ENCODE measurements at places on chromosomes 7 and 10.

GRCh38 chr7:109126404-109127050, 556.9 kb downstream of the DNAJB9 start:
- no peak for DNase-seq

DNA sequence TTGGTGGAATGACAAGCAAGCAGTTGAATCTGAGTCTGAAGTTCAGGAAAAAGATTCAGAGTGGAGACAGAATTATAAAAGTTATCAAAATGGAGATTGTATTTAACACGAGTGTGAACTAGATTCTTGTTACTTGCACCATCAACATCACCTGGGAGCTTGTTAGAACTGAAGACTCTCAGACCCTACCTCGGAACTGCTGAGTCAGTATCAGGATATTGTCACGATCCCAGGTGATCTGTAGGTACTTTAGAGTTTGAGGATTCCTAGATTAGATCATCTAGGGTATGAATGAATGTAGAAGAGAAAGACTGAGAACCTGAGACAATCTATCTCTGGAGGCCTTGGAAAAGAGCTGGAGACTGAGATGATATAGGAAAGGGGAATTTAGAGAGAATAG, 194.1 kb downstream of the CTTNBP2 start:
- no peak for DNase-seq

DNA sequence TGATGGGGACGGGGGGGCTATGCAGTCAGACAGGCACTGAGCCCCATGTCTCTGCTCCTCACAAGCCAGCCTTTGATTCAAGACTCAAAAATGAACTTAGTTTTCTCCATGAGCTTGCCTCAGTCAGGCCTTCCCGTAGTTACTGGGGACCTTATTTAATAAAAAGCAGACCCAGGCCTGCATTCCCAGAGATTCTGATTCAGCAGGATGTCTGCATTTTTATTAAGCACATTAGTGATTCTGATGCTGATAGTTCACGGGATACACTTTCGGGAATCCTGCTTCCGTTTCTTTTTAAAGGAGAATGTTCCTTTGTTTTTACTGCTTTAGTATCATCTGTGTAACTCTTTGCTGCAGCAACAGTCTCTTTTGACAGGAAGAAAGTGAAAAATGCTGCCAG, 28.3 kb upstream of the PLPP4 start:
- DNase-seq: no peak

DNA sequence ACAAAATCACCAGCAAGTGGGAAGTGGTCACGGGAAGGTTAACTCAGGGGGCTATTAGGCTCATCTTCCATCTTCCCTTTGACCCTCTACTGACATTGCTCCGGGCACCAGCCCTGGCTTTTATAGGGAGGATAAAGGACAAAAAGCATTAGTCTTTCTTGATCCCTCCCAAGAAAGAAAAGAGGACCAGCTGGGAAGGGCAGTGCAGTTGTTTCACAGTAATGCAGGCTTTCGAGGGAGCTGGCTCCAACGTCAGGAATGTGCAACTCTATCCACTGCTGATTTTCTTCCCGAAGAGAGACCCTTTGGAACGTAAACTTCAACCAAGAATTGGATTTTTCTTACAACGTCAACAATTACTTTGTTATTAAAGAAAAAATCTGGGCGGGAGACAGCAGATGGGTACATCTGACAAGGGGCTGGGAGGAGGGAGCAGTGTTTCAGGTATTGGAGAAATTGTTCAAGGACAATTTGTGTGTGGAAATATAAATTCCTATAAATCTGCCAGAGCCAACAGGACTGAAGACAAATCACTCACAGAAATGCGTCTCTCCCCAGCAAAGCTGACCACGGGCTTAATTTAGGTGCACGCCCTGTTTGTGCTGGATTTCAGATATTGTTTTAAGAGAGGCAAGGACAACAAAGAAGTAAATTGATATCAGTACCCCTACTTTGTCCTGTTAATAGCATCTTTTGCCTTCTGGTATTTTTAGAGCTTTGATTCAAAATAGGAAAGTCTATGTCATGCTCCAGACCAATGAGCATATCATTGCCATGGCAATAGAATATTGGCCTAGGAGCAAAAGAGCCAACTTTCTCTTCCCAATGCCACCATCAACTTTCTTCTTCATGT, 23.4 kb upstream of the ARID5B start:
- no peak for DNase-seq

- no peak for DNase-seq
Observed at GRCh38 chr7:104790440-104790839, 223.6 kb upstream of the KMT2E start.

GRCh38 chr7:70598976-70599375, 533.0 kb upstream of the GALNT17 start:
- DNase-seq: no peak

- no peak for DNase-seq
Observed at GRCh38 chr10:13046851-13047528, 45.5 kb upstream of the CCDC3 start.

- DNase-seq: no peak
Observed at GRCh38 chr7:22350466-22351328, 6.3 kb downstream of the RAPGEF5 start.

- no peak for DNase-seq
Observed at GRCh38 chr7:38211940-38212339, 33.9 kb downstream of the STARD3NL start.

- no peak for DNase-seq
Observed at GRCh38 chr10:88437411-88437810, 145.7 kb downstream of the RNLS start.

- no peak for DNase-seq
Observed at GRCh38 chr7:48454750-48455192, 283.5 kb downstream of the ABCA13 start.

DNA sequence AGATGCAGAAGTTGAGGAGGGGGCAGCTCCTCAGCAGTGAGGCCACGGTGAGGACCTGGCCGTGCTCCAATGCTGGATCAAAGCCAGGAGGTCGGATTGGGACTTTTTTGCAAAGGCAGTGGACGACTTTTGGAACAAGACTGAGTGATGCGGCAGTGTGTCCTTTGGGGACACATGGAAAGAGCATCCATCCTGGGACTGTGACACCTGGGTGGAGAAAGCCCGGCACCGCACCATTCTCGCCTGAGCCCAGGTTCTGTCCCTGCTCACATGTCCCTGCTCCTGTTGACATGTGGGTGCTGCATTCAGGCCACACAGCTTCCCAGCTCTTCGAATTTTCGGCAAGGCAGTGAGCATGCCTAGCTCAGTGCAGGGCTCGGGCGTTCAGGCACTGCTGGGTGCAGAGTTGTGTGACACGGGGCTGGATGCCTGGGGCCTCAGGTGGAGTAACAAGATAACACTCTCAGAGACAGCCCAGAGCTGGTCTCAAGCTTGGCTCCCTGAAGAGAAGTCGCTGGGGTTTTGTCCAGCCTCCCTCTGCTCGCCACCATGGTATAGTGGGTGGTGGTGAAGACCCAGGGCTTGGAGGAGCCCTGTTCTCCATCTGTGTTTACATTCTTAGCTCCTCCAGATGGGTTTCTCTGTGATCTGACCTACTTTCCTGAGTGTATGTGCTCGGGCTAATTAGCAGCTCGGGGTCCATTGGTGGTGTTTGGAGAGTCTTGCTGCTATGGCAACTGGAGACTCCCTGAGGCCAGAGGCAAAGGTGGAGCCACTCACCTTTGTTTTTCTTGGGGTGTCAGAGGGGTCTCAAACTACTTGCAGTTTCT, 111.7 kb upstream of the BTBD16 start:
- no peak for DNase-seq

DNA sequence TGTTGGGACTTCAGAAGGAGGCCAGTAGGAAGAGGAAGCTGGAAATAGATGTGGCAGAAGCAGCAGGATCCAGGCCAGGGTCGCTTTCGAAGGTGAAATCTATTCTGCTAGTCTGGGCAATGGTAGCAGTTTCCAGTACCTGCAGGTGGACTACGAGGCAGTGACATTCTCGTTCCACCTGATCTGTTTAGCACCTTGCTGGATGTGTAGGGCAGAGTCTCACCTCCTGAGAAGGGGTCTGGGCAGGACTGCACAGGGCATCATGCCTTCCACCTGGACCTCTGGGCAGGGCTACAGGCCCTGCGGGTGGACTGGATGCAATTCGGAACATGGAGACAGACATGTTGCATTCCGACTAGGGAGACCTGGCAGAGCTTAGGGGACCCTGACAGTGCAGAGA, 254.8 kb upstream of the ZNF32 start:
- no peak for DNase-seq

- no peak for DNase-seq
Observed at GRCh38 chr7:158536871-158537515, 50.6 kb downstream of the PTPRN2 start.

- no peak for DNase-seq
Observed at GRCh38 chr10:63477927-63478326, 12.2 kb upstream of the JMJD1C start.

DNA sequence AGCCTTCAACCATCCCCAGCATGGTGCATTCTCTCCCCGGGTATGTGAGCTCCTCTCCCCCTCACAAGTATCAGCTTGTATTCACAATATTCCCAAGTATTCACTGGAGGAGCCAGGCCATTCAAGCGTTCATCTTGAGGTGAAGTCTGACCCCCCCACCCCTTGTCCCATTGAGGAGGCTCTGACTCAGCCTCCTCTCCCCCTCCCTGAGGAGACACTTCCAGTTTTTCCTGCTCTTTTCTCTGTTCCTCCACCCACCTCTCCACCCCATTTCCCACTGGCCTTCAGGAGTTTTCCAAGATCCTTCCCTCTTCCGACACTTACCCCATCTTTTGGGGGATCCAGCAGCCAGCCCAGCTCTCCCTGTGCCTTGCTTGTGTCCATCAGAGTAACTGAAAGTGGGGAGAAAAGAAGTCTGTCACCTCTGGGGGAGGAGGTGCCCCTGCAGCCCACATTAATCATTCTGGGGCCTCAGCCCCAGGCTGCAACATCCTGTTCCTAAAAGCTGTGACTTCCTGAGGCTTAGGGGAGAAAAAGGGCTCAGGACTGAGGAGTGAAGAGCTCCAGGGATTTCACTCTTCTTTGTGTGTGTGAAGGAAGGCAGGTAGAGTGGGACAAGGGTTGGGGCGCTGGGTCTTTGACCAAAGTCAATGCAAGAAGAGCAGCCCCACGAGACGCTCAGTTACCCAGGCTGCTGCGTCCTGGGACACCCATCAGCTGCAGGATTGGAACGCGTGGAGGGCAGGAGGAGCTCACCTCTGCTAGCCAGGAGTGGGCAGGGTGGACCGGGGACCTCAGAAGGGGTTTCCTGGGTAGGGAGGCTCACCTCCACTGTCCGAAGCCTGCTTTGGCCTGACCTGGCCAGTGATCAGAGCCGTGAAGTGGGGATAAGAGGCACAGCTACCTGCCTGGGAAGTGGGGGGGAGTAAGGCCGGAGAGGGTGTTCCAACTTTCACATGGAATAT, 1.1 kb downstream of the EPHA1 start:
- no peak for DNase-seq

DNA sequence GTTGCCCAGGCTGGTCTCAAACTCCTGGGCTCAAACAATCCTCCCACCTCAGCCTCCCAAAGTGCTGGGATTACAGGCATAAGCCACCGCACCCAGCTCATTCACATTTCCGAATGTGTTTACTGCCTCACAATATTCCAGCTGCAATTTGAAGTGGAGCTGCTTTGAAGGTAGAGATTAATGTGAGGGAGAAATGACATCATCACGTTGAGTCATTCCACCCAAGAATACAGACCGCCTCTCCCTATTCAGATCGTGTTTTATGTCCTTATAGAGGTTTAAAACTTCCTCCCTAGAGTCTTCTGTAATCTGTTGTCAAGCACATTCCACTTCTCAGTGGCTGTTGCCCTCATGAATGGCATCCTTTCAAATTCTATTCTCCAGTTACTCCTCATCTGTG, 100.4 kb upstream of the PDGFA start:
- DNase-seq: no peak

- no peak for DNase-seq
Observed at GRCh38 chr10:85222300-85222699, 893.9 kb downstream of the CCSER2 start.

- DNase-seq: no peak
Observed at GRCh38 chr10:124232686-124233545, 139.5 kb upstream of the CHST15 start.

DNA sequence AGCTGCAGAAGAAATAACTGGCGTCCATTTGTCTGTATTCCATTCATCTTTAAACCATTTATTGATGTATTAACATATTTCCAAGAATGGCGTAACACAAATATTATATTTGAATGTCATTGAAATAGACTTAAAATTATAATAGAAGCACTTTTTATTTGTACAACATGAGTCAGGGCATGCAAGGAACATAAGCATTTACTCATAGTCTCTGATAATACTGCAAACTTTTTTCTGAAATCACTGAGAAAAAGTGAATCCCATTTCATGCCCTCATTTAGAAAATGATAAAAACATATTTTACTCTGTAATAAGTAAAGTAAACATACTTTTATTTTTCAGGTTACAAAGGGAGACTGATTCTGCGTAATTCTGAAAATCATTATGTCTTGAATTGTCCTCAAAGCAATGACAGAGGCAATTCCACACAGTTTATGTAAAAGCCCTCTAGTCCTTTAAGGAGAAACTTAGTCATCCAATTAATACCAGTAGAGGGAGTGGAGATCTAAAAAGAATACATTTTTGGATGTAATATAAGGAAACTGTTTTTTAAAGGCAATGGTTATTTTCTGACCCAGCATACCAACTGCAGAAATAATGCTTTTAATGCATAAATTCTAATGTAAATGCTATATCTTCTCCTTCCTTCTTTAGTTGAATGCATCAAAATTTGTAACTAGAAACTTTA, 58.1 kb downstream of the AGMO start:
- DNase-seq: no peak

GRCh38 chr10:37632641-37633040, 224.8 kb downstream of the ZNF248 start:
- DNase-seq: no peak

- no peak for DNase-seq
Observed at GRCh38 chr7:33530664-33531063, 374.7 kb upstream of the BMPER start.

- no peak for DNase-seq
Observed at GRCh38 chr10:49508249-49508648, 30.7 kb downstream of the ERCC6 start.

DNA sequence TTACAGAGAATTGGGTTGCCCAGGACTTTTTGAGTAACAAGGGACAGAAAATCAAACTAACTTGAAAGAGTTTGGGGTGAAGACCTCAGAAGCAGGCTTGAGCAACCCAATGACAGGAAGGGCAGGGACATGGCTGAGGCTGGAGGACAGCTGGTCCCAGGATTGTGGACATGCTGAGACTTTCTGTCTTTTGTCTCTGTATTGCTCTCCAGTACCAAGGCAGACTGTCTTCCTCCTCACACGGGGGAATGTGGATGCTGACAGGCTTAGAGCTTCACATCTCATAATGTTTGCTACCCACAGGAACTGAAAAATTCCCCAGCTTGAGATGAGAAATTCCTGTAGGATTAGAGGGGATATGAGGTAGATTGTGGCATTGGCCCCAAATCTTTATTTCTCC, 229.6 kb downstream of the PHF14 start:
- DNase-seq: no peak
